ENCODE measurements at places on chromosomes 2 and 18.
A peak's percentile ranks its signal among the peaks of the same experiment; 100 is the strongest.

DNA sequence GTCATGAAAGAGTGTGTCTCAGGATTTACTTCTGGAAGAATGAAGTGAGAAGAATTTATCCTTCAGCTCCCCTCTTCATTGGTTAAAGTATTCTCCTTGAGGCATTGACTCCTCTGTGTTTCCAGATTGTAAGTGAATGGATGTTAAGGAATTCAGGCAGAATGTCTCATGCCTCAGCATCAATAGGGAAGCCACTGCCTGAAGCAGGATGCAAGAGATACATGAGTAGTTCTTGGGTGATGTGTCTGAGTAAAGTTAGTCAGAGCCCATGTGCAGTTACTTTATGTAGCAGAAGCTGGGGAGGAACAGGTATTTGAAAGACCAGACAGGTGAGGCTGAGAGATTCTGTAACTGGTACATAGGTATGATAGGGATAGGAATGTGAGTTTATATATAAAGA, 34.0 kb upstream of the TMEFF2 start:
- DNase-seq = no peak

DNA sequence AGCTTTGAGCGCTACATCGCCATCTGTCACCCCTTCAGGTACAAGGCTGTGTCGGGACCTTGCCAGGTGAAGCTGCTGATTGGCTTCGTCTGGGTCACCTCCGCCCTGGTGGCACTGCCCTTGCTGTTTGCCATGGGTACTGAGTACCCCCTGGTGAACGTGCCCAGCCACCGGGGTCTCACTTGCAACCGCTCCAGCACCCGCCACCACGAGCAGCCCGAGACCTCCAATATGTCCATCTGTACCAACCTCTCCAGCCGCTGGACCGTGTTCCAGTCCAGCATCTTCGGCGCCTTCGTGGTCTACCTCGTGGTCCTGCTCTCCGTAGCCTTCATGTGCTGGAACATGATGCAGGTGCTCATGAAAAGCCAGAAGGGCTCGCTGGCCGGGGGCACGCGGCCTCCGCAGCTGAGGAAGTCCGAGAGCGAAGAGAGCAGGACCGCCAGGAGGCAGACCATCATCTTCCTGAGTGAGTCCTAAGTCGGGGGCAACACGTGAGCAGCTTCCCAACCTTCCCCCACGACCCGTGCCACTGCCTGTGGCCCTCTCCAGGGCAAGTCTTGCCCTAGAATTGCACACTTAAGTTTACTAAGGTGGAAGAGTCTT, 928 bp downstream of the GPR39 start:
- DNase-seq = no peak

DNA sequence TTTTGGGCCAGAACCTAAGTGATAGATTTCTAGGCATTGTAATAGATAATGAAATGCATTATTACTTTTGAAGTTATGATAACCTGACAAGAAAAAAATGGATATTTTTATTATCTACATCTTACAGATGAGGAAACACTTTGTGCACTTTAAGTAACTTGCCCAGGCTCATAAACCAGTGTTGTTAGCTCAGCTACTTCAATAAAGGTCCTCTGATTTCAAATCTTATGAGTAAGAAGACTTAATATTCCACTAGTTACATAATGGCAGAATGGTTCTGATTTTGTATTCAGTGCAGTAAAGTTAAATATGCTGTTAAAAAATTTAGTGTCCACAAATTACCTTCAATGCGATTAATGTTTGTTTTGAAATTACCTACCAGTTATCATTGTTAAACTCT, 199.0 kb downstream of the BABAM2 start:
- DNase-seq = no peak

- peak; percentile 81 for DNase-seq
Measured at GRCh38 chr2:46471-47345, at the start of gene FAM110C. TSS of gene FAM110C (minus strand) at chr2:46505. CDS start at chr2:46385, 120 bp downstream.

DNA sequence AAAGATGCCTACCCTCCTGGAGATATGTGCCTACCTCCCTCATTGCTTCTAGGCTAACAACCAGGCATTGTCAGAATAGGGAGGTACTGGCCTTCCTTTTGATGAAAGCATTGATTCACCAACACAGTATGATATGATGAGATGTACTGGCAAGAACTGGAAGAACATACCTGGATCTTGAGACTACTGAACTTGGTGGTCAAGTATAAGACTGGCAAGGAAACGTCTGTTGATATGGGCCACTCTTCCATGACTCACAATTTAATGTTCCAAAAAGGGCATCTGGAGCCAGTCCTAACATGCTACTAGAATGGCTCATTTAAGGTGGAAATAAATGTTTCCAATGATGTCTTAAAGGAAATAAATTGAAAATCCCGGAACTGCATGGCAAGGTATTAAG, 18.1 kb downstream of the DTNB start:
- no peak for DNase-seq

GRCh38 chr2:236946871-236947270, 138.8 kb upstream of the COPS8 start:
- no peak for DNase-seq

GRCh38 chr2:207121784-207122183, 44.0 kb downstream of the KLF7 start:
- DNase-seq = no peak

DNA sequence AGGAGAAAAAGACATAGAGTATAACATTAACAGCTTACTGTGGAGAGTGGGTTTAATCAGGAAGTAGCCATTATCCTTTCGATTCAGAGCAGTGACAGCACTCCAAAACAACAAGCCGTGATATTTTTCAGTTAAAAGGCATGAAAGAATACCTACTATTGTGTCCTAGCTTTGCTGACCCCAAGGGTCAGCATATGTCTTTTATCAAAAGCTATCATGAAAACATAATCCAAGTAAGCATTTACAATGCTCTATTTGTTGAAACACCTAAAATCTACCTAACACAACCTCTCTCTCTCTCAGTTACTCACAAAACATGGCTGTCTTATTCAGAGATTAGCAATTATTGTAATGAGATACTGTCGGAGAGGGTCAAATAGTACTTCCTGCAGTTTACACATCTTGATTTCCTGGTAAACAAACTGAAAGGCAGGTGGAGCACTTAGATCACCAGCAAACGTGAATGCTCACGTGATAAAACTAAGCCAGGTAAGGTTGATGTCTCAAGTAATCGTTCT, 100.0 kb downstream of the BAZ2B start:
- no peak for DNase-seq

- DNase-seq = no peak
Measured at GRCh38 chr18:28043631-28044030, 133.3 kb downstream of the CDH2 start.

- no peak for DNase-seq
Measured at GRCh38 chr2:168673265-168674189, 128.9 kb upstream of the NOSTRIN start.

- DNase-seq = no peak
Measured at GRCh38 chr2:167333245-167333644, 445.0 kb downstream of the XIRP2 start.

GRCh38 chr18:46946656-46947282, 29.4 kb downstream of the KATNAL2 start:
- peak; percentile 82 for DNase-seq

- DNase-seq = peak; percentile 74
Measured at GRCh38 chr18:23515911-23516546, 12.7 kb downstream of the RMC1 start.

GRCh38 chr2:117613101-117613500, 201.4 kb upstream of the DDX18 start:
- DNase-seq = no peak

DNA sequence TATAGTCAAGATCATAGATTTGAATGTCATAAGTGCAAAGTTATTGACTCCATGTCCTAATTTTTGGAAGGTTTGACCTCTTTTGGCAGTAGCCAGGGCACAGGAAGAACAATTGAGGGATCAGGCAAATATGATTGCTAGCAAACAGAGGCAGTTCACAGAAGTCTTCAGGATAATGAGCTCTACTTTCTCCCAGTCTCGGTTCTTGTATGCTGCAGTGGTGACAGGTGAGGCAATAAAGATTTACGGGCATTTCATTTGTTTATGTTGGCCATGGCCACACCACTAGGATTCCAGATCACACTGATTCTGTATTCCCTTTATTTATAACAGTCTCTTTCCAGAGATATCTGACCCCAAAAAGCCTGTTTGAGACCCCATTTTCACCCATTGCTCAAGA, 137.5 kb downstream of the UBR3 start:
- DNase-seq = no peak

DNA sequence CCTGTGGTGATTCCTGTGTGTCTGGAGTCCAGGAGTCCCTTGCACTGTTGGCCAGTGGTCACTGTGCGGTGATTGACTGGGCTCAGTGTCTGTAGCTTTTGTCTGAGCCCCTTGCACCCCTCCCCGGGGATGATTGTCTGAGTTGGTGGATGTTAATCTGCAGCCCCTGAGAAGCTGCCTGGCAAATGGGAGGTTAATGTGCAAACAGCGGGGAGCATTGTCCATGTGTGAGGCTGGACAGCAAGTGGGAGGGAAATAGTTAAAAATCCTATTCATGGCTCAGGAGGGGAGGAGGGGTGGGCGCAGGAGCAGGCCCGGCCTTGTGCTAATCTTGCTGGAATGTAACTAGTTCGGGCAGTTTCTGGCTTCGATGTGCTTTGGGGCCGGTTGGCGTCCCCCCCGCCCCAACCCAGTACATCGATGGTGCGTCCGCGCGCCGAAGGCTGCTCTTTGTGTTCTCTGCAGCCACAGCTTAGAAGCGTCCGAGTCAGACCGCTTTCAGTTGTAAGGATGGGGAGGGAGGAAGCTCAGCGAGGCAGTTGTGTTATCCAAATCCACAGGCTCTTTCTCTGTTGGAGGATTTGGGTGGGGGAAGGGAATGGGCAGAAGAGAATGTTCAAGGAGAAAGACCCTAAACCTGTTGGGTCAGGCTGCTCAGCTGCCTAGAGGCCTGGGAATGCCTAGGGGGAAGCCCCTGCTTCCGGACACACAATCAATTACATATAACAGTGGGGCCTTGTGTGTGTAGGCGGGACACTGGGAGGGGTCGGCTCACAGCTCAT, 71.8 kb downstream of the TGOLN2 start:
- no peak for DNase-seq

All from lower lobe of right lung (tissue), 2 donors.